ENCODE measurements at places on chromosomes 7 and 10.

GRCh38 chr7:95357623-95358022, 33.3 kb upstream of the PON1 start:
- DNase-seq: no peak

- DNase-seq: no peak
Observed at GRCh38 chr7:88495881-88496725, 189.4 kb upstream of the STEAP4 start.

- DNase-seq: peak; percentile 72
Observed at GRCh38 chr7:44973610-44974401, 5.0 kb downstream of the MYO1G start.

- no peak for DNase-seq
Observed at GRCh38 chr7:15989194-15989593, 302.7 kb upstream of the MEOX2 start.

DNA sequence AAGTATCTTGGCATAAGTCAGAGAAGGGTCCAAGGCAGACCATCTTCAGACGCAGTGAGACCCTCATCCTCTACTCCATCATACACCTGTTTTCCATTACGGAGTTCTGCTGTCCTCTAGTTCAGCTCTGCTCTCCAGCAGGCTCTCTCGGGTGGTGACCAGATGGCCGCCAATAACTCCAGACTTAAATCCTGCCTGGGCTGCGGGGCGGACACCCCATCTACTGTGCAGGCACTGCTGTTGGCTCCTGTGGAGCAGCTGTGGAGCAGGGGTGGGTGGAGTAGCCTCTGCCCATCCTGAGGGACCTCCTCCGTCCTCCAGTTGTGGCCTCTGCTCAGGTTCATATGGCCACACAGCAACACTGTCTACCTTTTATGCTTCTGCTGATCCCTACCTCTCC, 608.1 kb downstream of the SDK1 start:
- no peak for DNase-seq

DNA sequence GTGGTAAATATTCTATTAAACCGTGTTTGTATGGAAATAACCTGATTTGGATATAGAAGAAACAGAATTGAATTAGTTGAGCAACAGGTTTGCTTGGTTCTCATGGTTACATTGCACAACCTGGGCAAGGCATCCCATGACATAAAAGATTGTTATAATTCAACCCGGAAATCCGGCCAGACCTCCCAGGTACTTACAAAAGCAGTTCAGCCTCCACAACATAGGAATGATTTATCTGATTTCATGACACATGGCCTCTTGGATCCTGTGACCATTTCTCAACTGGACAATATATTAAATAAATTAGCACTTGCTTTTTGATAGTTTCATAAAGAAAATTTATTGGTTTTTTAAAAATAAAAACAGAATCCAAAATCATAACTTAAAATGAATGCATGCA, 55.1 kb upstream of the PTPN12 start:
- peak; percentile 13 for DNase-seq

DNA sequence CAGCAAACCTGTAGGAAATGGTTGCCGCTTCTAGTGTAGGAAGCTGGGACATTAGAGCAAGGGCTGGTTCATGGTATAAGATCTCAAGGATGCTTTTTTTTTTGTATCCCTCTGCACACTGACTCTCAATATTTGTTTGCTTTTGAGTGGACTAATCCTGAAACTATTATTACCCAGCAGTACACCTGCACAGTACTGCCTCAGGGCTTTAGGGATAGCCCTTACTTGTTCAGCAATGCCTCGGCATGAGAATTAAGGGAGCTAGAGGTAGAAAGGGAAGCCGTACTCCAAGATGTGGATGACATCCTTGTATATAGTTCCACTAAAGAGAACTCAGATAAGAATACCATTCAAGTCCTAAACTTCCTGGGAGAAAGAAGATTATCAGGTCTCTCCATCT, 70.5 kb downstream of the COPG2 start:
- no peak for DNase-seq

GRCh38 chr7:148702876-148703670, 4.4 kb downstream of the CUL1 start:
- DNase-seq: no peak
